Sigmoid colon (tissue), 7 donors: ENCODE measurements at places on chromosomes 2 and 18. TPM values are rescaled to one million over a fixed set of nuclear protein-coding genes. Genes with fewer than 3 reads are reported as not detected.

DNA sequence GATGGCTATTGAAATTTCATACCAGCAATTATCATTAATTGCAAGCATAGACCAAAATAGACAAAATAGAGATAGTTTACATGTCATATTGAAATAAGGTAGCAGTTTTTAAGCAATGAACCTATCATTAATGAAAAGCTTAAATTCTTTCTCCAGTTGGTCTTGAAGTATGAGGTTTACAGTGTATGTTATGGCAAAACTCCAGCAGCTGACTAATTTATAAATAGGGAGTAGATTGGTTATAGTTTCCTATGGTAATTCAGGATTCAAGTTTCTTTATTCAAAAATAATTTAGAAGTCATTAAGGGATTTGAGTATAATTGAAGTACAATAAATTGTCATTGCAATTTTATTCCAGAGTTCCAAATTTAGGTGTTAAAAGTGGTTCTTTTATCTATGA is 69.6 kb upstream of the COL5A2 start:
- no peak overlapping the region for H3K4me3 ChIP-seq
- H3K36me3 ChIP-seq, result no peaks in the 10 kb centered on the region
- DNase-seq, result no peak

DNA sequence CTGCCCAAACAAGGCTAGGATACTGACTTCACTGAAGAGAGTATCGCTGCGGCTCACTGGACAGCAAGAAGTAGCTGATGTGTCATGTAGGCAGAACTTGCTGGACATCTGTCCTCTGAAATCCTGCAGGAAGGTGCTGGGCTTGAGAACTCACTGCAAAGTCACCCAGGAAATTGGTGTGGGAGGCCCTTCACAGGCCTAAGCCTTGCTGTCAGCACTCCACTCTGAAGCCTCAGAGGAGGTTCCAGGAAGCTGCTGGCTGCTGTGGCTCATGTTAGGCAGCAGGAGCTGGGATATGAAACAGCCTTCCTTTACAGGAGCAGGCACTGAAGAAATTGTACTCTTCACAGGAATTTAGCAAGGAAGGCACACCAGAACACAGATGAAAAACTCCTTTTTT is 88.3 kb upstream of the CCDC68 start:
- no peak overlapping the region for H3K4me3 ChIP-seq
- DNase-seq, result no peak
- no peaks in the 10 kb centered on the region for H3K27me3 ChIP-seq
- H3K36me3 ChIP-seq, result no peaks in the 10 kb centered on the region
- H3K4me1 ChIP-seq, result no peaks in the 10 kb centered on the region

DNA sequence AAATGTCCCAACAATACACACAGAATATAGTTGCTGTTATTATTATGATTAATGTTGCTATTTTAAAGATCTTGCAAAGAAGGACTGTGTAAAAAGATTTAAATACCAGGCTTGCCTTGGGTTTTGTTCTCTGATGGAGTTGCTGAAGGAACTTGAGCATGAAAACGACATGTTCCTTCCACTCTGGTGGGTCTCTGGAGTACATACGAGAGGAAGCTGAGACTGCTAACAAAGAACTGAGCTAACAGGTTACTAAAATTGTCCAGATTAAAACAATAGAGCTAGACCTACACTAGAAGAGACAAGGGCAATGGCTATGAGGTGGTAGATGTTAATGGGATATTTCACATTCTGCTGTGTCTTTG is 612.2 kb downstream of the TSN start:
- no peaks in the 10 kb centered on the region for H3K36me3 ChIP-seq
- H3K27me3 ChIP-seq, result no peaks in the 10 kb centered on the region
- DNase-seq, result no peak
- H3K4me1 ChIP-seq, result no peaks in the 10 kb centered on the region
- no peak overlapping the region for H3K4me3 ChIP-seq

DNA sequence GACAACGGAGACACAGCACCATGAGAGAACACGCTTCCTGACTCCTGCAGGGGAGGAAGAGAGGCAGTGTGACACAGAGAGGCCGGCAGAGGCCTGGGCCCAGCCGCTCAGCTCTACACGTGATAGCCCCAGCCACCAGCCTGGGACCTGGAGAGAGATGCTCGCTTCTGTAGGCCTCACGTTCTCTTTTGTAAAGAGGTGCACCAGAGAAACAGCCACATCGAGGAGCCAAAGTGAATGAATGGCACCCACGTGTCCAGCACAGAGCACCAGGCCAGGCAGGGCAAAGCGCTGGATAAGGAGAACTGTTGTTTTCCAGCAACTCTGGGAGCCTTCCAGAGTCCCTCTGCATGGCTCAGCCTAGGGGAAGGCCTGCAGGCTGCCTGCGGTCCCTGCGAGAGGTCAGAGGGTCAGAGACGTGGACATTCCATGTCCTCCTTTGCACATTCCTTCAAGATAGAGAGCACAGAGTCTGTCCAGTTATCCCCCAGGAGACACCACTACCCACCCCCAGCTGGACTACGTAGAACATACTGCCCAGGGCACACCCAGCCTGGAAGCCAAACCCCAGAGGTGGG is 14.2 kb downstream of the LIMS2 start:
- no peak overlapping the region for H3K4me3 ChIP-seq
- peak; percentile 73 for DNase-seq
- peaks cover 8% of the 10 kb centered on the region for H3K36me3 ChIP-seq
- H3K27ac ChIP-seq, result peak overlapping the region; percentile 86

DNA sequence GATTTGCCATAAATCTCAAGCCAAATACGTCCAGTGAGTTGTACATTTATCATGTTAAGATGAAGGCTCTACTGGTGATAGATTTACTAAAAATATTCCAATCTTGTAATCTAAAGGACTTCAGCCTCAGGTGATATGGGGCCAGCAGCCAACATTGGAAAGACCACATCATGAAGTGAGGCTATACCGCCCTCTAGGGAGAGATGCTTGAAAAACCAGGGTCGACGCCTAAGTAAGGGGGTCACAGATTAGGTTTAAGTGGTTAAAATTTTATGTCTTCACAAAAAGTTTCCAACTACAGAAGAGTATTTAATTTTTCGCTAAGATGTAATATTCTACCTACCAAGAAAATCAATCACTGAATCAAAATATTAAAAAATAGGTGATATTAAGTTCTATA is 33.3 kb downstream of the DOCK10 start:
- no peaks in the 10 kb centered on the region for H3K36me3 ChIP-seq
- no peak overlapping the region for H3K27ac ChIP-seq
- no peaks in the 10 kb centered on the region for H3K27me3 ChIP-seq
- H3K4me1 ChIP-seq, result no peaks in the 10 kb centered on the region
- DNase-seq, result no peak

- no peak for DNase-seq
- no peaks in the 10 kb centered on the region for H3K27me3 ChIP-seq
- no peaks in the 10 kb centered on the region for H3K4me1 ChIP-seq
- H3K4me3 ChIP-seq, result no peak overlapping the region
Observed at GRCh38 chr2:224360801-224361251, 41.1 kb downstream of the FAM124B start.

- no peaks in the 10 kb centered on the region for H3K36me3 ChIP-seq
- H3K27me3 ChIP-seq, result no peaks in the 10 kb centered on the region
- no peak for DNase-seq
- peak overlapping the region; percentile 65 for H3K27ac ChIP-seq
- no peak overlapping the region for H3K4me3 ChIP-seq
Observed at GRCh38 chr2:204611017-204611631, 65.8 kb downstream of the PARD3B start.

DNA sequence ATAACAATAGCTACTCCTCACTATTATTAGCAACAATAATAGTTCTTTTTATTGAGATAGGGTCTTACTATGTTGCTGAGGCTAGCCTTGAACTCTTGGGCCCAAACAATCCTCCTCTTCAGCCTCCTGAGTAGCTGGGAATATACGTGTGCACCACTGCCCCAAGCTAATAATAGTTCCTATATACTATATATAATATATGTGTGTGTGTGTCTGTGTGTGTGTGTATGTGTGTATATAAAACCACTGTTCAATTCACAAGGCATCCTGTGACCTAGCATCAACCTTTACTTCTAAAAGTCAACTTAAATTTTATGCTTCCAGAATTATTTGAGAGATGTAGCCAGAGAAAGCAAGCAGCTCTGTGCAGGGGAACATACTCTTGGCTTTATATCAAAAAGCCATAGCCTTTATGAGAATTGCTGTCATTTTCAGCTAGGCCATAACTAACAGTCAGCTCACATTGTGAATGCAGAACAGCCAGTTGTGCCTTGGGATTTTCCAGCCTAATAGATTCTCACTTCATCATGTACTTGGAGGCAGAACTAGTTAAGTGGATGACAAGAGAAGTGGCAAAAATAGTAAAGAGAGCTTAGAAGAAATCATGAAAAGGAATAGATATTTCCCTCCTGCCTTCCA is 665.5 kb downstream of the NYAP2 start:
- DNase-seq, result no peak
- no peaks in the 10 kb centered on the region for H3K27me3 ChIP-seq
- H3K4me1 ChIP-seq, result peaks cover 15% of the 10 kb centered on the region
- H3K27ac ChIP-seq, result peak overlapping the region; percentile 9
- H3K36me3 ChIP-seq, result no peaks in the 10 kb centered on the region

DNA sequence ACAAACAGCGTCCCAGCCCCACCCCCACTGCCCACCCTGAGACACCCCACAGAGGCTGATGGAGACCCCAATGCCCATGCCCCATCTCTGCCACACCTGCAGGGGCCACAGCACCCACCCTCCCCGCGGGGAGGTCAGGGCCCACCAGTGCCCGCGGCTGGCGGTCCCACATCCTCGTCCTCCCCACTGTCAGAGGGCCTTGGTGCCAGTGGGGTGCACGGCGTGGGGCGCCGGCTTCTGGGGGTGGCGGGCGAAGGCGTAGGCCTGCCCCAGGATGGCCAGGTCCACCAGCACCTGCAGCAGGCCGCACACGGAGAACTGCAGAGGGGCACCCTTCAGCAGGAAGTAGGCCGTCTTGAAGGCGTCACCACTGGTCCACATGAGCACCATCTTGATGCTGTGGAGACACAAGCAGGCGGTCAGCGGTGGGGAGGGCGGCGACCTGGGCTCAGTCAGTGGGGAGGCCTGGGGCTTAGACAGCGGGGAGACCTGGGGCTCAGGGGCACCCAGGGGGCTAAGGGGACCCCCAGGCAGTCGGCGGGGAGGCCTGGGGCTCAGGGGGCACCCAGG is 47.6 kb downstream of the SLC66A2 start:
- H3K27me3 ChIP-seq, result peaks cover 3% of the 10 kb centered on the region
- DNase-seq, result peak; percentile 50
- H3K4me3 ChIP-seq, result no peak overlapping the region
- H3K36me3 ChIP-seq, result peaks cover 16% of the 10 kb centered on the region

Gene NEU2
- not detected for total RNA-seq

Gene GPR155
- 19.1 TPM for total RNA-seq

Gene TMEM169
- 1.1 TPM for total RNA-seq

Gene TMEM37
- 4.1 TPM for total RNA-seq
